ENCODE measurements at places on chromosomes 4 and X. TPM values are rescaled to one million over a fixed set of nuclear protein-coding genes. Genes with fewer than 3 reads are reported as not detected.

The RTL3 gene
- polyA plus RNA-seq, result not detected

The SMARCA1 gene
- 78.9 TPM for polyA plus RNA-seq

The GAGE2A gene
- polyA plus RNA-seq, result not detected

The ETNPPL gene
- polyA plus RNA-seq, result 1.4 TPM

- DNase-seq, result no peak
These were observed 1637.3 kb upstream of the PABPC4L start for GRCh38 chr4:135838889-135839288.

GRCh38 chr4:125828346-125828745 is 513.6 kb downstream of the FAT4 start:
- DNase-seq, result no peak

The SMR3B gene
- not detected for polyA plus RNA-seq

GRCh38 chrX:16559206-16559619 is 90.7 kb upstream of the S100G start:
- no peak for DNase-seq

DNA sequence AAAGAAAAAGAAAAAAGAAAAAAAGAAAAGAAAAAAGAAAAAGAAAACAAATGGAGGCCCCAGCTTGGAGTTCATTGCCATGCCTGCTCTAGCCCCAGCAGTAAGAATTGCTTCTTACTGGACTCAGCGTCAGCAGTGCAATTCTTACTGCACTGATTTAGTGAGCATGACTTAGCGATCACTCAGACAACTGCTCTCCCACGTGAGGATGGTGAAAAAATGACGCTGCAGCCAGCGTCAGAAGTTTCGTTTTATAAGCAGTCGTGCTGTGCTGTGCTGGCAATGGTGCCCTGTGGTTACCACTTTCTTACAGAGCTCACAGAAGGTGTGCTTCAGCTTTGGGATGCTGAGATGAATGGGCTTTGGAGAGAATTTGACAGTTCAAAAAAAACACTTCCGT is 68.3 kb upstream of the DDX3X start:
- DNase-seq, result no peak

DNA sequence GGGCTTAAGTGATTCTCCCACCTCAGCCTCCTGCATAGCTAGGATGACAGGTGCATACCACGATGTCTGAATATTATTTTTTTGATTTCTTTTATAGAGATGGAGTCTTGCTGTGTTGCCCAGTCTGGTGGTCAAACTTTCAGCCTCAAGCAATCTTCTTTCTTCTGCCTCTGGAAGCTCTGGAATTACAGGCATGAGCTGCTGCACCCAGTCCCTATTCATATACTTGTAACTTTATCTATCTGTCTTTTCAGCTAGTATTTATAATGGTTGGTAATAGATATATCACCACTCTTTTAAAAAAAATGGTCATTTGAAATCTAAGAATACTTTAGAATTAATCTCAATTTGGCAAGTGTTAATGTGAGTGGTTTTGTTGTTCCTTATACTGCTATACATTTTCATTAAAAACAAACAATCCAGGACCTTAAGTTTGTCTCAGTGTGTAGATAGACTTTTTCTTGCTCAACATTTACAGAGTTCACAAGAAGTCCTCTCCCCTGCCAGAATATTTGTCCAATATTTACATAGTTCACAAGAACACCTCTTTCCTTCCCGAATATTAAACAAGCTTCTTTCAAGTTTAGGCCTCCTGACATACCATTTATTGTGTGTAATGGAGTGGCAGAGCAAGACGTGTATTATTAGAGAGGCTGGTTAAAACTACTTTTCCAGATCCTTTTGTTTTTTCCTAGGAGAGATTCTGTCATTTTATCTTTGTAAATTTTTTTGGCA is 1197.4 kb upstream of the ADGRL3 start:
- DNase-seq, result no peak

The HOPX gene
- polyA plus RNA-seq, result not detected

DNA sequence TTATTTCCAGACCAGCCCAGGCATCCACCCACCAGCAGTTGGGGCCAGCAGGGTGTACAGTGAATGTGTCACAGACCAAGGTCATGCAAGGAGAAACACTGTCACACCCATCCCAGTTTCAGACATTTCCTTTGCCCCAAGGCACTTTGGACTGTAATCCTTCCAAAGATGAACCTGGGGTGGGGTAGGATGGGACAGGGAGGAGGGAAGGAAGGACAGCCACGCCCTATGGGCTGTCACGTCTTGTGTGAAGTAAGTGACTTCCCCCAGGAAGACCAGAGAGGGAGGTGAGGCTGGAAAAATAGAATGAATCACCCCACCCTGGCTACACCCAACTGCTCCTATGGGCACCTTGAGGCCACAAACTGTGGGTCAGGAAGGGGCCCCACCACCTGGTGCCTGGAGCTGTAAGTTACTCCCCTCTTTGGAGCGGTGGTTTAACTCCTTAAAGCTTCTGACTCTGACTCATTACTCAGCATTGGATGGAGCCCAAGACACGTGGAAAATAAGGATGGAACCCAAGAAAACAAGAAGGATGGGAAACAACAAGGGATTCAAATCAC is 349.9 kb upstream of the KLF3 start:
- DNase-seq, result no peak

- no peak for DNase-seq
These were observed 367.4 kb downstream of the UNC5C start for GRCh38 chr4:95181243-95181995.

The PPP1R2C gene
- polyA plus RNA-seq, result not detected

The GDPD2 gene
- 0.08 TPM for polyA plus RNA-seq

- DNase-seq, result no peak
These were observed 69.7 kb downstream of the RPS6KA6 start for GRCh38 chrX:84118315-84118714.

GRCh38 chrX:151386838-151387459 is 10.1 kb upstream of the VMA21 start:
- DNase-seq, result no peak

DNA sequence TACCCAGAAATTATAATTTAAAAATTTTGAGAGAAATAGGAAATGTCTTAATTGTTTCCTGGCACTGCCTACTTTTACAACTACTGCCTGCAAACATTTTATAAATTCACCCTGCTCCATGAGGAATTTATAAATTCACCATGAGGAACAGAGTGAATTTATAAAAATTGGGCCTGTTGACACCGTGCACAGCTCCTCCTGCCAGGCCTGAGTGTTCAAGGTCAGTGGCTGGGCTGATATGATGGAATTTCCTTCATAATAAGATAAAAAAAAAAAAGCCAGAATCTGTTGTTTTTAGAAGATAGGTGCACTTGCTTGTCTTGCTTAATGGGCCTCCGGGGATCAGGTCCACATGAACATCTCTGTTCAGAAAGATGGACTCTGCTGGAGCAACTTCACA is 151.7 kb upstream of the RASGEF1B start:
- no peak for DNase-seq

GRCh38 chrX:108178143-108178498 is 86.5 kb downstream of the ATG4A start:
- DNase-seq, result no peak

- no peak for DNase-seq
These were observed 72.2 kb upstream of the ELOVL6 start for GRCh38 chr4:110270492-110271197.

The CPEB2 gene
- 1.7 TPM for polyA plus RNA-seq

GRCh38 chr4:2991243-2991642 is 27.9 kb downstream of the GRK4 start:
- DNase-seq, result no peak

- DNase-seq, result no peak
These were observed 62.5 kb downstream of the CHRDL1 start for GRCh38 chrX:110733166-110733565.

The SPOCK3 gene
- not detected for polyA plus RNA-seq

- no peak for DNase-seq
These were observed 143.0 kb upstream of the FAM241A start for GRCh38 chr4:112002248-112002661.

- DNase-seq, result no peak
These were observed 62.6 kb downstream of the COQ2 start for GRCh38 chr4:83221897-83222441.

GRCh38 chr4:37023996-37024395 is 220.5 kb upstream of the NWD2 start:
- DNase-seq, result no peak

DNA sequence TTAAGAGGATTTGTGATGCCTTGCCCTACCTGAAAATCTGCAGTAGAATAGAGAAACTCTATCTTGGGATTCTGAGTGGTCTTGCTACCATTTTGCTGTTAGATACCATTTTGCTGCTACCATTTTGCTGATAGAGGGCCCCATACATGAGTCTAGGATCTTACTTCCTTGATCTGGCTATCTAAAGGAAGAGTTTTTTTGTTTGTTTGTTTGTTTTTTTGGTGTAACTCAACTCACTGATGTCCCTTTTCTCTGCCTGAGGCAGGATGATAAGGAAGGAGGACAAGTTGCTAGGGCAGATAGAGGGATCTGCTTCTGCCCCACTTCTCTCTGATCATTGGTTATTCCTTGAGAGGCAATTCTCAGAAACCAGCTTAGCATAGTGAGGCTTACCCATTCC is 31.0 kb downstream of the XK start:
- no peak for DNase-seq

DNA sequence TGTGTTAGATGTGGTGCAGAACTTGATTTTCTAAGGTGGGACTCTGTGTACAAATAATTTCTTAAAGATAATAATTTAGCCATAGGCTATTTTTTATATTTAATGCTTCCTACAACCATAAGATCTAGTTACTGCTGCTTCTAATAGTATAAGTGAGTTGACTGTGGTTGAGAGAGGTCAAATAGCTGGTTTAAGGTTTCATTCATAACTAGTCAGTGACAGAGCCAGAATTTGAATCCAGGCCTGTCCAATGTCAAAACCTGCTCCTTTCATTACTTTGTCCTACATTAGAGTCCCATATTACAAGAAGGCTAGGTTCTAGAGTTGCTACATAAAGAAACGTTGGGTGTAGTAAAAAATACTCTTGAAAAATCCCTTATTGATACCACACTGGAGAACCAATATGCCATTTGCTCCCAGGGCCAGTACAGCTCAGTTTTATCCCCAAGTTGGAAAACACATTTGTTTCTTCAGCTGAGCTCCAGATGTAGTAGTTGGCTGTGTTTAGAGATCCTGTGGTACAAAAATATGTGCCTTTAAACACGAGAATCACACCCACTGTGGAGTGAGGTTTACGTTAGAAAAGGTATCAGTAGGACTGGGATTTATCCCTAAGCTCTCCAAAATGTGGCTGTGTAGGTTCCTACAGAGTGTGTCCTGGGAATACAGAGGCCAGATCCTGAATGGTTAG is 84.3 kb downstream of the REPS2 start:
- no peak for DNase-seq

The CFAP47 gene
- not detected for polyA plus RNA-seq

DNA sequence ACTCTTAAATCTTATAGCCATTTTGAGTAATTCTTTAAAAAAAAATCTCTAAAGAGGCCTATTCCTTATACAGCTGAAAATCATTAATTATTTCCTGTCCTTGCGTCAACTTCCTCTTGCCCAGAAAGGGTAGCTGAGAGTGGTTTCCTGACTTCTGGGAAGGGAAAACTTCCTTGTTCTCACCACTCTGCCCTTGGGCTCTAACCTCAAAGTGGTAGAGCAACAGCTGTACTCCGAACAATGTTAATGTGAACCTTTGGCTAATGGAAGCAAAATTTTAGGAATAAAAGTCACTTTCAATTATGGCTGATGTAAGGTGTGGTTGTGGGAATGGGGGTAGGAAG is 15.3 kb downstream of the KLHL2 start:
- DNase-seq, result no peak

GRCh38 chr4:7279902-7280301 is 87.6 kb downstream of the SORCS2 start:
- DNase-seq, result no peak
